NCI-H446 treated with DMSO at 0.1 percent for 48 hours (cell line): ENCODE measurements at places on chromosomes 7 and 10.
A peak's percentile ranks its signal among the peaks of the same experiment; 100 is the strongest.

DNA sequence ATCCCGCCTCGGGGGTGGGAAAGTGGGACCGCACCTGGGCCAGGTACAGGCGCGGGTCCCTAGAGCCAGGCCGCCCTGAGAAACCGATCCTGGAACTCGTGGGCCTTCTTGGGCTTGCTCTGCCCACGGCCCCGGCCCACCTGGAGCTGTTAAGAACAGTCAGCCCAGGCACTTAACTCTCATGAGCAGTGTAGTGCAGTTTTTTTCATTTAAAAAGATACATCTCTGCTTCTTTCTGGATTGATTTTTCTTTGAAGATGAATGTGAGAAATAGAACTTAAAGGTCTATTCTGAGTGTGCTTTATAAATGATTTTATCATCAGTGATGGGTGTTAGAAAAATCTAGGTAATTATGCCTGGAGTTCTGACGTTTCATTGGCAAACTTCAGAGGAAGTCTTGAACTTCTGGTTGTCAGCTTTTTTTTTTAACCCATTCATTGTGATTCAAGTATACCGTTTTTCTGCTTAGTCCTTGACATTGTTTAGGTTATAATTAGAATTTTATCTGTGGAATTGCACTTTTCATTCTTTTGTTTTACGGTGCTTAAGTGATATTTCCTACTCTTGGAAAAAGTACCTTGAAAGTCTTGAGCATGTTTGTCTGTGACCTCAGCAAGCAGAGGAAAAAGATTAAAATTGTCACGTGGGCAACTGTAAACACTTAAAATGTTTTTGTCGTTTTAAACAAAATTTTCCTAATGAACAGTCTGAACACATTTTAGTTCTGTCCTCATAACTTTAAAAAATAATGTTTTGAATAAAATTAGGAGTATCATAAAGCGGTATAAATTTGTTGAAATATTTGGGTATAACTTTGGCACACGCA, 906 bp downstream of the CDK1 start:
- no peak for DNase-seq

- no peak for DNase-seq
Measured at GRCh38 chr10:118407026-118407425, 64.9 kb upstream of the FAM204A start.

- DNase-seq: no peak
Measured at GRCh38 chr10:24113901-24114300, 95.0 kb upstream of the KIAA1217 start.

DNA sequence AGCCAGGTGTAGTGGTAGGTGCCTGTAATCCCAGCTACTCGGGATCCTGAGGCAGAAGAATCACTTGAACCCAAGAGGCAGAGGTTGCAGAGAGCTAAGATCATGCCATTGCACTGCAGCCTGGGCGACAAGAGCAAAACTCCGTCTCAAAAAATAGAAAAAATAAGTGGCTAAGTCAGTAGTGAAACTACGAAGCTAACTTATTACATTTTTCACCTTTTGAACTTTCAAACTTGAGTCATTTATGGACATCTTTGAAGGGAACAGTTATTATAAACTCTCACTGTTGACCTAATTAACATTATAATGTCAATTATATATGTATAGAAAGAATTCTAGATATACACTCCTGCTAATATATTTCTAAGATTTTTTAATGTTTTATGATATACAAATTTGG, 541.5 kb upstream of the C7orf33 start:
- no peak for DNase-seq

- no peak for DNase-seq
Measured at GRCh38 chr7:37234334-37234733, 214.3 kb downstream of the ELMO1 start.

DNA sequence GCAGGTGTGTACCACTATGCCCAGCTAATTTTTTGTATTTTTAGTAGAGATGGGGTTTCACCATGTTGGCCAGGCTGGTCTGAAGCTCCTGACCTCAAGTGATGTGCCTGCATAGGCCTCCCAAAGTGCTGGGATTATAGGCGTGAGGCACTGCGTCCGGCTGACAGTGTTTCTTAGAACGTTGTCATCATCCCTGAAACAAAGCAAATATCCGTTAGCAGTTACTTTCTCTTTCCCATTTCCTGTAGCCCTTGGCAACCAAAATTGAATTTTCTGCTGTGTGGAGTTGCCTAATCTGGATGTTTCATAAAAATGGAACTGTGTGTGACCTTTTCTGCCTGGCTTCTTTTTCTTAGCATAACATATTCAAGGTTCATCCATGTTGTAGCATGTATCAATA, 22.4 kb downstream of the ZNF33A start:
- DNase-seq: no peak

- DNase-seq: no peak
Measured at GRCh38 chr7:299628-300027, 9.7 kb downstream of the FOXL3 start.

DNA sequence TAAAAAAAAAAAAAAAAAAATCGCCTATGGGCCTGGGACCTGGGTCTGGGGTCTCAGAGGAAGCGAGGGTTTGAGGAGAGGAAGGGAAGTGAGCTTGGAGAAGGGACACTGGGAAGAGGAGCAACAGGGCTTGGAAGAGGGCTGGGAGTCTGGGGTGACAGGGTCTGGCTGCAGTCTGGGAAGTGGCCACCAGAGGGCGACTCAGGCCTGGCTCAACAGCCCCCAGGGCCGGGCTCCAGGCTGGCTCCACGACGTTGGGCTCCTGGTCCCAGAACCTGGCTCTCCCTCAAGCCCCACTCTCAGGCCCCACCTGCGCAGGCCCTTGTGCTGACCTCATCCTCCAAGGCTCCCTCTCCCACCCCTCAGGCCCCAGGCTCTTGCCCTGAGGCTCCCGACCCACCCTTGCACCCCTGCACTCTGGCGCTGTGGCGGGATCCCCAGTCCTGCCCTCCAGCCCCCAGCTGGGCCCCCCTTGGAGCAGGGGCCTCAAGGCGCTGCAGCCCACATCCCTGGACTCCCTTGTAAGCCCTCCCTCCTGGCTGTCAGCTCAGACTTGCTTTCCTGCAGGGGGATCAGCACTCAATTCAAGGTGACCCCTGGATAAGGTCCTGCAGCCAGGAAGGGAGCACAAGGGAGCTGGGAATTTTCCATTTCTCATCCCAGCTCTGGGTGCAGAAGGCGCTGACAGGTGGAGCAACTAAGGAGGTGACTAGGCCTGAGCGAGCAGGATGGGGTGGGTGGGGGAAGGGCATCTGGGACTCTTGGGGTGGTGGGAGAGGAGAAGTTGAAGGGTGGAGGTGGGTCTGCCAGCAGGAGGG, 5.4 kb upstream of the SPACDR start:
- DNase-seq: peak; percentile 10

DNA sequence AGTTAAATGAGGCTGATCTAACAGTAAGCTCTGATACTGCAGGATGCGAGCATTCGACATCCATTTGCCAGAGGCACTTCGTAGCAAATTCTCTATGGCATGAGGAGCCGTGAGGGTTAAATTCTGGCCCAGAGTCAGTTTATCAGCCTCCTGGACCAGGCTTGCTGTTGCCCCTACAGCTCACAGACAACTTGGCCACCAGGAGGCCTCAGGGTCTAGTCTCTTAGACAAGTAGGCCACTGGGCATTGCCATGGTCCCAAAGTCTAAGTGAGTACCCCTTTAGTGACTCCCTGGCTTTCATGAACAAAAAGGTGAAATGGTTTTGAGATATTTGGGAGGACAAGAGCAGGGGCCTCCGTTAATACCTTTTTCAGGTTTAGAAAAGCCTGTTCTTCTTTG, 178.0 kb upstream of the MBL2 start:
- DNase-seq: no peak

GRCh38 chr7:77950548-77950947, 152.0 kb downstream of the PHTF2 start:
- no peak for DNase-seq

DNA sequence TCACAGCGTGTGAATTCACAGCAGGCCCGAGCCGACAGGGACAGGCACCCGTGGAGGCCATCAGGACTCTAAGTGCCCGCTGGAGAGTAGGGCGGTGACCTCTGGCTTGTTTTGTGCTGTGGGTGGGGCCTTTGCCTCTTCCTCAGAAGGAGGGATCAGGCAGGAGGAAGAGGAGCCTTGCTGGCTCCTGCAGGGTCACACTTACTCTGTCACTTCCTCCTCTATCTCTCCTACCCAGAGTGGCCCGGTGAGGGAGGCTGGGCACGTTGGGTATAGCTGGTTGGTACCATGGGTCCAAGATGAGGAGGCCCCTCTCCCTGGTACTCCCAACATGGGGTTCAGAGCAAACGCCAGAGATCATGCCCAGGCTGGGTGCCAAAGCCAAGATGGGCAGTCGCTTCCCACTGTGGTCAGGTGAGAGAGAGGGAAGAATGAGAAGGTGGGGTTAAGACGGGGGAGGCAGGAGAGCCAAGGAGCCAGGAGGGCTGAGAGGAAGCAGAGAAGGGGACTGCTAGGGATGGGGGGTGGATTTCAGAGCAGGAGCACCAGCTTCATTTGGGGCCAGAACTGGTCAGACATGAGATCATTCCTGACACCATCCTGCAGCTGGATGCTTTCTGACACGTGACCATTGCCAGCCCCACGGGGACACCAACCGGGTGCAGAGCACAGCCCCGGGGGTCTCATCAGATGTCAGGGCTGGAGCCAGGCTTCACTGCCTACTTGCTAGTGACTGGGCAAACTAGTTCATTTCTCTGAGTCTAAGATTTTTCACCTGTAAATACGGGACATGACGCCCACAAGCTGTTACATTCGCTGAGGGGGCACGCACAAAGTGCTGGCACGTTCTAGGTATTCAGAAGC, 54.8 kb upstream of the CACUL1 start:
- DNase-seq: no peak

- no peak for DNase-seq
Measured at GRCh38 chr10:133388973-133389818, 4.8 kb upstream of the MTG1 start.

DNA sequence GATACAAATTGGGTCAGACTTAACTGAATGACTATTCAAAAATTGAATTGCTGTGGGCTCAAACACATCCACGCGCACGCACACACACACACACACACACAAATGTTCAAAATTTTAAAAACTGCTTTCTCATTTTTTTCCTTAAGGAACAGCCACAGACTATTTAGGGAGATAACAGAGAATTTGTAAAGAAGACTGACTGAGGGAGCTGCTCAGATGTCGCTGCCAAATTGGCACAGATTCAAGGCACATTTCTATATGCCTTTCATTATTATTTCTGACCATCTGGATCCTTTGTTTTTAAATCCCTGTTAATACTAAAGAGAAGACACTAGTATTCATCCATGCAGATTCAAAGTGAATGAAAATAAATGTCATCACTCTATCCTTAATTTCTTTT, 154.8 kb downstream of the DGKB start:
- peak; percentile 94 for DNase-seq

- no peak for DNase-seq
Measured at GRCh38 chr10:132398566-132398991, 1.6 kb downstream of the PWWP2B start.

DNA sequence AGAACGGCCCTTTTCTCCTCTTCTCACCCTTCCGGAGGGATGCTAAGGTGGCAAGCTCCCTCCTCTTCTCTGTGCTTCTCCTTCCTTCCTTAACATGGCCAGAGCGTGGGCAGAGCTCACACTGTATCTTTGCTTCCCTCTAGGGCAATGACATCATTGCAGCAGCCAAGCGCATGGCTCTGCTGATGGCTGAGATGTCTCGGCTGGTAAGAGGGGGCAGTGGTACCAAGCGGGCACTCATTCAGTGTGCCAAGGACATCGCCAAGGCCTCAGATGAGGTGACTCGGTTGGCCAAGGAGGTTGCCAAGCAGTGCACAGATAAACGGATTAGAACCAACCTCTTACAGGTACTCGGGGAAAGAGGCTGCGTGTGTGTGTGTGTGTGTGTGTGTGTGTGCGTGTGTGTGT, 36.6 kb downstream of the AP3M1 start:
- no peak for DNase-seq
